ENCODE measurements at places on chromosomes 2 and 18. TPM values are rescaled to one million over a fixed set of nuclear protein-coding genes. Genes with fewer than 3 reads are reported as not detected.
A peak's percentile ranks its signal among the peaks of the same experiment; 100 is the strongest.

GRCh38 chr2:172640389-172640788, 84.5 kb downstream of the PDK1 start:
- DNase-seq, result no peak

DNA sequence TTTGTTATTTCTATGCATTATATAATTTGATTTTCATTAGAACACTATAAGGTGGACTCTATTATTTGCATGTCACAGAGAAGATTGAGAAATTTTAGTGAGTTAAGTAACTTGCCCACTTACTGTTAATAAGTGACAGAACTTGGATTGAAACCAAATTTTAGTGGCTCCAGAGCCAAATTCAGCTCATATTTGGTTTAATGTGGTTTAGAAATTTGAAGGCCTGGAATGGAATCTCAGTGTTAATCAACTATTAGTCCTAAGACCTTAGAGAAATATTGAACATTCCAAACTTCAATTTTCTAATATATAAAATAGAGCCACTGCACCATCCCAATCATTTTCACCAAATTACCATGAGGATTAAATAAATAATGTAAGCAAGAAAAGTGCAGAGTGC, 281.6 kb downstream of the ZNF385B start:
- DNase-seq, result no peak

- DNase-seq, result no peak
These were observed 319.8 kb upstream of the FIGN start for GRCh38 chr2:164055623-164056022.

GRCh38 chr2:217756375-217757107, 246.3 kb downstream of the TNS1 start:
- peak; percentile 77 for DNase-seq

- DNase-seq, result no peak
These were observed 46.6 kb downstream of the GBX2 start for GRCh38 chr2:236121546-236121945.

DNA sequence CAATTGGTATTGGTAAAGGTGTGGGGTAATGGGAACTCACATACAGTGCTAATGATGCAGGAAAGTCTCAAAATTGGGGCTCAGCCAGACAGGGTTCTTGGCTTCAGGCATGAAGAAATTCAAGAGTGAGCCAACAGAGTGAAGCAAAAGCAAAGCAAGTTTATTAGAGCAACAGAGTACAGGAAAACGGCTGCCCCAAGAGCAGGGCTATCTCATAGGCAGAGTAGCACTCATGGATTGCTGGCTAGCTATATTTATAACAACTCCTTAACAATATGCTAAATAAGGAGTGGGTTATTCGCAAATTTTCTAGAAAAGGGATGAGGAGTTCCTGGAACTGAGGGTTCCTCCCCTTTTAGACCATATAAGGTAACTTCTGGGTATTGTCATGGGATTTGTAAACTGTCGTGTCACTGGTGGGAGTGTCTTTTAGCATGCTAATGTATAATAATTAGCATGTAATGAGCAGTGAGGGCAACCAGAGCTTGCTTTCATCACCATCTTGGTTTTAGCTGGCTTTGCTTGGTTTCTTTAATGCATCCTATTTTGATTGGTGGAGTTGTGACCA, 233.8 kb upstream of the NOL4 start:
- DNase-seq, result no peak

DNA sequence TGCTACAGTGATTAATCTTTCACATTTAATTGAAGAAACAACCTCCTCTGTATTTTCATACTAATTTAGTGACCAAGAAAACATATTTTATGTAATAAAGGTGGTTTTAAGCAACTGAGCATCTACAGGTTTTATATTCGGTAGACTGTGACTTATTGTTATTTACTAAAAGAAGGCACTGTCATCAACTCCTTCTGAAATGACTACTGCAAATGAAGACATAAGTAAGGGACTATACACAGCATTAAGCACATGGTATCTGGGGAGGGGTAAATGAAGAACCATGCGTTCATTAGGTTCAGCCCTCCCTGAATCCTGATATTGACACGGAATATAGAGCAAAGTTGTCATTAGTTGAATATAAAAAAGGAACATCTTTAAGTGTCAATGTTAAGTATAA, 4.3 kb downstream of the CDH20 start:
- DNase-seq, result no peak

DNA sequence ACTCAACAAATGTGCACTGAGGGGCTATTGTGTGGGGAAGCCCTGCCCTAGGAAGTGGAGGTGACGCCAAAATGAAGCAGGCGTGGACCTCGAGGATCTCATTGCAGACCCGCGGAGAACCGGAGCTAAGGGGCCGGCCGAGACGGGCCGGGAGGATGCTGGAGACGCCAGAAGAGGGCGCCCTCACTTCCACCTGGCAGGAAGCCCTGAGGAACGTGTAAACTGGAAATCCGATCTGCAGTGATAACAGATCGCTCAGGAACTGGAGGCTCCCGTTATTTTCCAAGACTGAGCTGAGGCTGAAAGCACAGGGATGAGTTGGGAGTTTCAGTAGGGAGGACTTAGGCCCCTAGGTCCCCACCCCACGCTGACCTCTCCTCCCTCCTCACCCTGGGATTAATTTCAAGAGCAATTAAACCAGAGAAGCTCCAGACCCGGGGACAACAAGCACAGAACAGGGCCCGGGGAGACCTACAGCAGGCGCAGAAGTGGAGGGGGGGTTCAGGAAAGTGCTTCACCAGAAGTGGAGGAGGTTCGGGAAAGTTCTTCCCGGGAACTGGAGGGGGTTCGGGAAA, 7.7 kb upstream of the COL6A3 start:
- peak; percentile 80 for DNase-seq

DNA sequence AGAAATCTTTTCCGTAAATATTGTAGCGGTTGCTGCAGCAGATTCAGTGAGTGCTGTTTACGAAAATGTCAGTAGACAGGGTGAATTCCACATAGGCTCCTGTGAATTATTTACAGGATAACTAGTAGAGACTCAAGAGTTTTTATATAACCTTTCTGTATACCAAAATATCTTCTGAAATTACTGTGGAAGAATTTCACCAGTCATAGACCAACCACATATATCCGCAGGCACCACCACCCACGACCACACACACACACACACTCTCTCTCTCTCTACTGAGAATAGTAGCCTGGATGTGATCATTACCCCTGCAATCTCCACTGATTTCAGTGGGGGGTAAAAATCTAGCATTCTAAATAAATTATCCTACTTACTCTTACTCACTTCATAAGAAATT, 341.8 kb downstream of the RBM43 start:
- no peak for DNase-seq

- no peak for DNase-seq
These were observed 150.2 kb upstream of the EPAS1 start for GRCh38 chr2:46146866-46147502.

GRCh38 chr18:58213440-58213839, 169.4 kb downstream of the NEDD4L start:
- no peak for DNase-seq

GRCh38 chr18:11937874-11938478, 29.9 kb upstream of the MPPE1 start:
- peak; percentile 71 for DNase-seq

DNA sequence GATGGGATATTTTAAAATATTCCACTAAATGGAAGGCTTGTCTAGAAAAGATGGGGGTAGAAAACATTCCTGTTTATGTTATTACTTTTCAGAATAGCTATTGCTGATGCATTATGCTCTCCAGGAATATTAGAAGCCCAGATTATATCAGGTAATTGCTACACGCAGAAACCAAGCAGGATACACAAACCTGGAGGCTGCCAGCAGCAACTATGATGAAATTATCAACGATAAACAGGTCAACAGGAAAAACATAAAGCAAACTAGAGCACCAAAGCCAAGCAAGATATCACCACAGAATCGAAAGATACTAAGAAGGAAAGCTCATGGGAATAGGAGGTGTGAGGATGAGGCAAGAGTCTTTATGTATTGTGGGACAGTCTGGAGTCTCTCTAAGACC, 113.2 kb upstream of the SPATS2L start:
- DNase-seq, result no peak

GRCh38 chr2:15923597-15923996, 16.8 kb upstream of the MYCN start:
- no peak for DNase-seq

- DNase-seq, result no peak
These were observed 84.2 kb downstream of the TGFA start for GRCh38 chr2:70469435-70469834.

DNA sequence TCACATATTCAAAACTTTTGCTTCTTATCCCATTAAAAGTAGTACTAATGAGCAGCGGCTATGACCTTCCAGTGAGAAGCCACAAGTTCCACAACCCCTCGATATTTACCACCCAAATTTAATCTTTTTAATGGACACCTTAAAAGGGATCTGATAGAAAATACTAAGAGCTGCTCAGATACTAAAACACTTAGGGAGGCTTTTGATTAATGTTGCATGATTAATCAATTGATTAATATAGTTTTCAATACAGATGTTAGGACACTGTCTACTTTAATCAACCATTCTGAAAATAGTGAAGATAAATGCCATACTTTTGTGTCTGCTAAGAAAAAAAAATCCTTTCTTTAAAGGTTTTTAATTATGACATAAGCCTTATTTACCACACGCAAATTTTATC, 1312.8 kb upstream of the ACVR2A start:
- no peak for DNase-seq

DNA sequence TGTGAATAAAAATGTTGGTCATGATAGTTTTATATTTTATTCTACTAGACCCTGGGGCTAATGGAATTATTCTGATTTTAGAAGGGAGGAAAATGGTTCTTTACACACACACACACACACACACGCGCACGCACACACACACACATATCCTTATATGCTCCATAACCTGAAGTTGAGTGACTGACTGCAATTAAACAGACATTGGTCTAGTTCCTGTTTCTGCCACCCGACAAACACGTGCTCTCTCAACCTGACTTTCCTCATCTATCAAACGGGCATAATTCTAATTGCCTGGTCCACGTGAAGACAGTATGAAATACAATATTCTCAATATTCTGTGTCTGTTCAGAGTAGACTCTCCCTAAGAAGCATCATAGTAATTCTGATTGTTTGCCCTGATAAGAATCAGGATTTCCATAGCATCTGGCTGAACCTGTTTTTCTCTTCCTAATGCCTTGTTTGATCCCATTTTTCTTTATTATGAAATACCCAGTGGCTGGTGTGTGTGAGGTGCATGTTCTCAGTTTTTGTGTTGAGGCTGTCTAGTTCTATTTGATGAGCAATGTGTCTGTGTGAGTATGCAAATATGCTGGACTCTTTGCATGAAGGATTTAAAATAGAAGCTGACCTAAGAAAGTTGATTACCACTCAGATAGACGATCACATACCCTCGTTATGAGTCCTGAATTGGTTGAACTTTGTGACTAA, 51.0 kb downstream of the SETBP1 start:
- no peak for DNase-seq

DNA sequence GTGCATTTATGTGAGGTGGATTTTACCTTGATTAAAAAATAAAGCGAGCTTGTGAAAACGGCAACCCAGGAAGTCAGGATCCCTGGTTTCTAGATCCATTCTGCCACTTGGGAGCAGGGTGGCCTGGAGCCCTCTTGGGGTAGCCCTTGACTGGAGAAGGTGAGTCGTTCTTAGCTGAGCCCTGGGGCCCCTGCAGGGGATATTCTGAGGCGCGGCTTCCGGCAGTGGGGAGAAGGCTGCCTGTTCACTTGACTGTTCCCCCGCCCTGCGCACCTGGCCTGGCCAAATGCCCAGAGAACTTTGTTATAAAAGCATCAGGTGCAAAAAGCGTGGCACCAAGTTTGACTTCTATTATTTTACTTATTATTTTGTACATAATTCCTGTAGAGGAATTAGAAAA, 221.9 kb downstream of the DYSF start:
- DNase-seq, result peak; percentile 56

- no peak for DNase-seq
These were observed 378.6 kb downstream of the DPP10 start for GRCh38 chr2:114821055-114821454.

Gene EMX1
- total RNA-seq, result not detected

Gene ZNF396
- 4.8 TPM for total RNA-seq

Gene HOXD9
- total RNA-seq, result 19.8 TPM

Gene CYP26B1
- total RNA-seq, result 1.1 TPM

Gene DSEL
- total RNA-seq, result 6.3 TPM

Gene ELOA2
- not detected for total RNA-seq
